ENCODE measurements at places on chromosomes 7 and 10.

- DNase-seq: no peak
Measured at GRCh38 chr7:156577645-156578577, 62.7 kb upstream of the RNF32 start.

- no peak for DNase-seq
Measured at GRCh38 chr10:33335551-33335800, 1.0 kb upstream of the NRP1 start.

- DNase-seq: peak; percentile 40
Measured at GRCh38 chr10:78980815-78981214, 88.0 kb upstream of the ZMIZ1 start.

- peak; percentile 53 for DNase-seq
Measured at GRCh38 chr10:103836861-103837260, 18.5 kb downstream of the SH3PXD2A start.

GRCh38 chr7:38630720-38631673, at the start of gene AMPH:
AMPH (minus strand) TSS chr7:38631373; CDS start chr7:38631351, 22 bp downstream.
- DNase-seq: peak; percentile 60

DNA sequence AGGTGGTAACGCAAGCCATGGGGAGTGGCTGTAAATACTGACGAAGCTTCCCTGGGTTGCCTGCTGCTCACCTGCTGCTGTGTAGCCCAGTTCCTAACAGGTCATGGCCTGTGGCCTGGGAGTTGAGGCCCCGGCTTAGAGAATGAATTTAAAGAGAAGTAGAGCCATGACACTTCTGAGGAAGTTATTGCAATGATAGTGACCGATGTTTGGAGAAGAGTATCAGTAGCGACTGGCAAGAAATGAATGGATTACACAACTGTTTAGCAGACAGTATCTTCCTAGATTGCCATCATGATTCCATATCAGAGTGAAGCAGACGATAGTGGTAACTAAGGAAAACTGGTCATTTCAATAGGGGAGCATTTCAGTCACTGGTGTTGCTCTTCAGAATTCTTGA, 249.6 kb downstream of the PLXDC2 start:
- no peak for DNase-seq

GRCh38 chr10:109070492-109070891, 852.8 kb downstream of the XPNPEP1 start:
- DNase-seq: no peak

GRCh38 chr7:71843676-71844075, 568.5 kb downstream of the CALN1 start:
- no peak for DNase-seq

DNA sequence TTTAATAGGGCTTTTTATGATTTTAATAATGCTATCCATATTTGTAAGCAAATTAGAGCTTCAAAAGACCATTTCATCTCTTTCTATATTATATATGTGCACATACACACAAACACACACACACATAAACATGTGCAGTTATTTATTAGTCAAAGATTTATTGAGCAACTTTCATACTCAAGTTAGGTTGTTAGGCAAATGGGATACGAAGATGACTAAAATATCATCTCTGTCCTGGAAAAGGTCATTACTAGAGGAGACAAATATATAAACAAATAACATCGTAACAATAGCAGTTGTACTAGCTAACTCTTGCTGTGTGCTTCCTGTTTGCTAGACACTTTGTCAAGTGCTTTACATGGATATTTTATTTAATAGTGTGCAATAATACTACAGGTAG, 307.9 kb downstream of the SNX13 start:
- no peak for DNase-seq

DNA sequence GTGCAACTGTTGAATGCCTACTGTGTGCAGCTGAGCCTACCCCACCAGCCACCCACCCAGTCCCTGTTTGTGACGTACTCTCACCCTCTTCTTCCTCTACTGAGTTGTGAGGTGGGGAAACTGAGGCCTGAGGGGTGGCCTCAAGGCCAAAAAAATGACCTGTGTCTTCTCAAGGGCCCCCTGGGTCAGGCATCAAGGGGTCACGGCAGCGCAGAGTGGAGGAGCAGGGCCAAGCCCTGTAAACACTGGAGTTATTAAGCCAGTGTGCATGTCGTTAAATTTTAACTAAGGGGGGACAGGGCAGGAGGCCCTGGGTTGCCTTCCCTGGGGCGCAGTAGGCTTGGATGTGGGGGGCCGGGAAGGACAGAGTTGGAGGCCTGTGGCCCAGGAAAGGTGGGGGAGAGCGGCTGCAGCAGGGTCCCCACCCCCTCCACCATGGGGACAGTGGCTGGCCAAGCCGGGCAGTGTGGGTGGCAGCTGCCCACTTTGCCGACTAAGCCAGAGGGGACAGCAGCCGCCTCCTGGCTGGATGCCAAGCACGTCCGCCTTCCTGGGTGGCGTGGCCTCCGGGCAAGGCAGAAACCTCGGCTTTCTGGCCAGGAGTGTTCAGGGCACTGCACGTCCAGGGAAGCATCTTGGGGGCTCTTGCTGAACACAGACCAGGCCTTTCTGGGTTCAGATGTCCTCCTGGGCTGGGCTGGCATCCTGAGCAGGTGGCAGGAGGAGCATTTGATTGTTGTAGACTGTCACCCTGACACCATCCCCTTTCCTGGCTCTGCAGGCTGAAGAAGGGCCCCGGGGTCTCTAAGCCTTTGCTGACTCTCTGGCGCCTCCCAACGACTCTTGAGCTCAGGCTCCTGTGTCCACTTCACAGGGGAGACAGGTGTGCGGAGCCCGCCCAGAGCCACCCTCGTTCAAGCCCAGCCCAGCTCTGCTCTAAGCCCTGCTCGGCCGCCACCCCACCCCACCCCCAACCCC, 1.9 kb downstream of the SLC29A4 start:
- peak; percentile 82 for DNase-seq

DNA sequence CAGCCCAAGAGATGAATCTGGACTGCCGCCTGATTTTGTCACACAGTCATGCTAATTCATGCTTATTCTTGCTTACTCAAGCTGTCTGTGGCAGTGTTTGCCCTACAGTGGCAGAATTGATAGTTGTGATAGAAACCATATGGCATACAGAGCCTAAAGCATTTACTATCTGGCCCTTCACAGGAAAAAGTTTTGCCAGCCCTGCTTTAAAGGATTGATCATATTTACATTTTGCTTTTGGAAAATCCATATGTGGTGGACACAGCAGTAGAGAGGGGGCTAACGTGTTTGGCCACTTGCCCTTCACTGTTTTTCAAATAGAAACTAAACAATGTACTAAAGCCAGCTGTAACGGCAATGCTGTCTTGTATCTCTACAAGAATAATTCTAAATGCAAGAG, 974.0 kb upstream of the GHITM start:
- DNase-seq: peak; percentile 25

DNA sequence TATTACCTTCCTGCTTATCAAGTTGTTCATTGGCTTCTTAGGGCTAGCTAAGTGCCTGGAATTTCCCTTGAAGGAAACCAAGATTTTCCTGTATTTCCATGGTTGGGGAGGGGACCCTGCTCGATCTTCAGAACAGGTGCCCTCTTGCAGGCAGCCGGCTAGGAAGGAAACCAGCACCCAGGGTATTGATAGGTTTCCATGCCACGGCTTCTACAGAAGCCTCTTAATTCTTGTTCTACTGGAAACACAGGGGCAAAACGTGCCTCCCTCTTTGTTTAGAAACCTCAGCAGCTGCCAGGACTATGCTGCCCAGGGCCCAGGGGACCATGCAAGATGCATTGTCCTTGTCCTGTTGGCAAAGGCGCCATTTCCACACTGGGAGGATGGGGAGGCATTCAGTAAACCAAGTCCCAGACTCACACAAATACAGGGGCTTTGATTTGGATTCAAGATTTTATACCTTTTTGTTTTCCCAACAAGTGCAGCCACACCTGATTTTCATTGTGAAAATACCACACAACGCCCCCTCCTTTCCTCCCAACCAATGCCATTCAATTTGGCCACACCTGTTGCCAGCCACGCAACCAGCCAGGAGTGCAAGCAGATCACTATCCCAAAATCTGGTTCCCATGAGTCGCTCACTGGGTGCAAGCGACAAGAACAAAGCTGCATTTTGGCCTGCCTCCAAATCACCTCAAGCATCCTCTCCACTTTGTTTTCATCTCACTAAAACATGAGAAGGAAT, 29.6 kb downstream of the C10orf71 start:
- DNase-seq: no peak

DNA sequence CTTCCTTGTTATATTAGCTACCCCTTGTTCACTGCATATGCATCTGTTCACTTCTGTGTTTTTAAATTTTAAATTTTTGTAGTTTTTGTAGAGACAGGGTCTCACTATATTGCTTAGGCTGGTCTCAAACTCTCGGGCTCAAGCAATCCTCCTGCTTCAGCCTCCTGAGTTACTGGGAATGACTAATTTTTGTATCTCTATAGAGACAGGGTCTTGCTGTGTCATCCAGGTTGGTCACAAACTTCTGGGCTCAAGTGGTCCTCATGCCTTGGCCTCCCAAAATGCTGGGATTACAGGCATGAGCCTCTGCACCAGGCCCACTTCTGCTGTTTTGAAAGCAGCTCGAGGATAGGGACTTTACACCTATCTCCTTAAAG, 64.6 kb downstream of the PRTFDC1 start:
- no peak for DNase-seq

- no peak for DNase-seq
Measured at GRCh38 chr7:151079199-151079910, 1.3 kb downstream of the FASTK start.

- DNase-seq: peak; percentile 25
Measured at GRCh38 chr10:71316056-71316785, 2.8 kb upstream of the SLC29A3 start.

DNA sequence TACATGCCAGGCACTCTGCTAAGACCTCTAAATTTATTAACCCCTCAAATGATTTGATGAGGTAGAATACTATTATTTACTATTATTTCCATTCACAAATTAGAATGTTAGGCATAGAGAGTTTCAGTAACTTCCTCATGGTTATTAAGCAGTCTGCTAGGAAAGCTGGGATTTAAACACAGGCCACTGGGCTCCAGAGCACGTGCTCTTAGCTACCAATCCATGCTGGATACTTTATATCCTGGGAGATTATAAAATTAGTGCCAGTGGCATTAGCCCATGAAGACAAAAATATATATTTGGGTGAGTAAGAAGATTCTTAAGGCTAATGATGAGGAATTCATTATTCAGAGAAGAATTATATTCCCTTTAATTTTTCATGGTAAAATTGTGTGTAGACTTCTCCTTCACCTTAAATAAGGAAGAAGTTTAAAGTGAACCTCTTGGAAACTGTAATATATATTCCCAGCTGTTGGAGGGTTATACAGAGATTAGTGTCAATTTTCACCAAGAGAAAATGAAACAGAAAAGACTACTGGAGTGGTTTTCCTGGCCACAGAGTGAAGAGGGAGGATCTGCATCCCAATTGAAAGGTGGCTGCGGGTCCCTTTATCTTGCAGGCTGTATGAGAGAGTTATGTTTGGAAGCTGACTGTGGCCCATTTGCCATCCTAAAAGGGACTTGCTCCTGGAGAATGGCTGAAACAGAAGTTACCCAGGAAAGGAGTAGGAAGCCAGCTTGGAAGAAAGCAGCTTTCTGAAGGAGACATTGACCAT, 334.3 kb upstream of the TEX47 start:
- no peak for DNase-seq

GRCh38 chr7:47094462-47094861, 487.4 kb downstream of the TNS3 start:
- DNase-seq: no peak

- DNase-seq: no peak
Measured at GRCh38 chr10:99530108-99531025, 2.4 kb upstream of the NKX2-3 start.

DNA sequence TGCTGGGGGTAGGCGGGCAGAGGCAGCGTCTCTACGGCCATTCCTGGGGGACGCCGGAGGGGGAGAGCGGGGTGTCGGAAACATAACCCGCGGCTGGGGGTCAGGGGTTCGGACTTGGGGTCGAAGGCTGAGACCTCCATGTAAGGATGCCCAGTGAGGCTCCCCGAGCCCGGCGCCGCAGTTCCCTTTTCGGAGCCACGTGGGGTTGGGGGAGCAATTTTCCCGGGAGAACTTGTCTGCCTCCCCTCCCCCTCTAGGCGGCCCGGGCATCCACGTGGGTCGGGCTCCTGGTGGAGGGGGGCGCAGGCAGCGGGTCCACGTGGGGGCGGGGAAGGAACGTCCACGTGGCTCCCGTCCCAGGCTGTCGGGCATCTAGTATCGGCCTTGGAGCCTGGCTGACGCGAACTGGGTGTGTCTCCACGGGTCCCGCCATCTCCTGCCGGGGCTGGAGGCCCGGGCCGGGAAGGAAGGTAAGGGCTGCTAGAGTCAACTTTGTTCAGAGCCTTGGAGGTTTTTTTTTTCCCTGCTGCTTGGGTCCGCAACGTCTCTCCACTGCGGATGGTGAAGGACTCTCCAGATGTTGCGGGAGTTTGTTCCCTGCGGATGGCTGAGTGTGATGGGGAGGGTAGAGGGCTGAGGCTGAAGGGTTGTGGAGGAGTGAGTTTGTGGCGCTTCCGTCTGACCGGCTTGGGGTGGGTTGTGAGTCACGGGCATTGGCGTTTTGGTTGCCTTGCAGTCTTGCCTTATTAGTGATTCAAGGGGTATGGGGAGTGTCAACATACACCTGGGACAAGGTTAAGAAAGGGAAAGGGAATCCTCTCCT, 744 bp downstream of the PPRC1 start:
- DNase-seq: peak; percentile 85

DNA sequence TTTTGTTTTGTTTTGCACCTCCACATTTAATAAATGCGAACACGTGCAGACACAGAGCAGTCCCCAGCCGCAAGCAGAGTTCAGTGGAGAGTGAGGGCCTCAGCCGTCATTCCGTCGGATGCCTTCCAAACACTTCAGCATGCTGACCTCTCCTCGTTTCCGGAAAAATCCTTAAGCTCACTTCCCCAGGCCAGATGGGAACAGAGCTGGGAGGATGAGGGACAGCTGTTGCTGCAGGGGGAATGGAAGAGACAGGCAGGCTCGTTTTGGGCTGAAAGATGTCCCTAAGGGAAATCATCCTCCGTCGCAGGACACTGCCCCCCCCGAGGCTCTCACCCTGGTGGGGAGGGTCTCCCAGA, 17.2 kb upstream of the FGFR2 start:
- peak; percentile 26 for DNase-seq

DNA sequence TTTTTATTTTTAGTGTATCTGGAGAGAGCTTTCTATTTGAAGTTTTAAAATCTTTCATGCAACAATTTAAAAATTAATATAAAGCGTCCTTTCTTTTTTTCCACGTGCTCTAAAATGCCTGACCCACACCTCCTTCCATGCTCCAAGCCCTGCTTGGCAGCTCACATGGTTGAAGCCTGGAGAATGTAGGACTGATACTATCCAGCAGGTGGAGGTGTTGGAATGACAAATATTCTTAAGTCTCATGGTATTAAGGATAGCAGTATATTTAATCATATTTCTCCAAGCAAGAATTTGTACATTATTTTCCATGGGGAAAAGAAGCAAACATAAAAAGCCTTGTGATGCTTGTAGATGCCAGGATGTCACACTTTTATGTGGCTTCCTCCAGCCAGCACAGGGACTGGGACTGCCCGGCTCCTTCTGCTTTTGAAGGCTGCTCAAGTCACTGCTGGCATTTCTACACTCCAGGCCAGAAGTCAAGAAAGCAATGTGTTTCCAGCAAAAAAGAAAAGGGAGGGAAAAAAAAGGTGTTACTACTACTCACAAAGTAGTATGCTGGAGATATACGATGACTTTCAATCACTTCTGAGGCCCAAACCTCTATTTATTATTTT, 49.7 kb downstream of the BZW2 start:
- DNase-seq: peak; percentile 78
